Right atrium auricular region (tissue), 2 donors: ENCODE measurements at places on chromosomes 3 and 15. TPM values are rescaled to one million over a fixed set of nuclear protein-coding genes. Genes with fewer than 3 reads are reported as not detected.

- no peak for DNase-seq
Measured at GRCh38 chr15:48681353-48681752, 35.8 kb upstream of the FBN1 start.

DNA sequence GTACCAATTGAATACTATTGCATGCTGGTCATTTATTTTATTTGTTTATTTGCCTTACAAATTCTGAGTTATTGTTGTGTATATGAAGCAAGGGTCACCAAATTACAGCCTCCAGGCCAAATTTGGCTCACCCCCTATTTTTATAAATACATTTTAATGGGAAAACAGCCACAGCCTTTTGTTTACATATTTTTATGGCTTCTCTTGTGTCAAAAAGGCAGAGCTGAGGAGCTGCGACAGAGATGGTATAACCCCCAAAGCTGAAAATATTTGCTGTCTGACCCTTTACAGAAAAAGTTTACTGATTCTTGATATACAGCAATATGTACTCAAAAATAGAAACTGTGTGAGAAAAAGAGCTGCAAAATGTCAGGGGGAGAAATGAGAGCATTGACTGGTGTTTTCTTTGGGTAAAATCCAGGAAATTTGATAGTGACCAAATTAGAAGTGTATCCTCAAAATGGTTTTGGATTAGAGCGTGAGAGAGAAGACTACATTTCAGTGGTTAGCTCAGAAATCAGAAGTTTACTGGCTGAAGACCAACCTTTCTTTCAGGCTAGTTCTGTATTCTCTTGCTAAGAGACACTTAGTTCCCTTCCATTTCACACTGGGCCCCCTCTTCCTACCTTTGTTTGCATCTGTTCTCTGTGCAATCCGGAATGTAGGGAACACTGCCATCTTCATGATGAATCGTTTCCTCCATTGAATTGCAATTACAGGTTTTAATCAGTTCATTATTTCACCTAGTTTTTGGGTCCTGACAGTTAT is 757.8 kb downstream of the AGBL1 start:
- no peak for DNase-seq

DNA sequence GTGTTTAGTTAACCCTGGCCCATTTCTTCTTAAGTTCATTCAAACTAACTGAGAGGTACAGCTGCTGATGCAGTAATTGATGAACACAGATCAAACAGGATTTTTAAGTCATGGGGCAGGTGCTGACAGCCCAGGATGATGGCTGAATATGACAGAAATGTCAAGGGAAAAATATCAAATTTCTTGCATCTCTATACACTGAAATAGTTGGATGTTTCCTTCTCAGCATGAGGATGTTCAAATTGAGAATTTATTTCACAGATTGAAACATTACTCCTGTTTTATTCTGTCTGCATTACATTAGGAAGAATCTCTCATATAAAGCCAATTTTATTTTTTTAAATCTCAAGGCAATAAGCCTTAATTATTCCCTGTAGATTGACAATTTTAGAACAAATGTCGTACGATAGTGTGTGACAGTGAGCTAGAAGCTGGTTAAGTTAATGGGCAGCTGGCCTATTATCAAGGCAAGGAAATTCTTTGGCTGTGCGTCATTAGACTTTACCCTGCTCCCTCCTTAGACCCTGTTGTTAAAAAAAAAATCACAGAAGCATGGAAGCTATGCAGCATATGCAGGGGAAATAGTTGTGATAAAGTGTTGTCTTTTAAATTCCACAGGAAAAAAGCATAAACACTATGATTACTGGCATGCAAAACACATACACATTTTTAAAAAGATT is 183.8 kb upstream of the KCNMB2 start:
- no peak for DNase-seq

GRCh38 chr15:87348746-87349145 is 907.8 kb downstream of the NTRK3 start:
- no peak for DNase-seq

- no peak for DNase-seq
Measured at GRCh38 chr15:57111002-57111401, 192.6 kb downstream of the TCF12 start.

DNA sequence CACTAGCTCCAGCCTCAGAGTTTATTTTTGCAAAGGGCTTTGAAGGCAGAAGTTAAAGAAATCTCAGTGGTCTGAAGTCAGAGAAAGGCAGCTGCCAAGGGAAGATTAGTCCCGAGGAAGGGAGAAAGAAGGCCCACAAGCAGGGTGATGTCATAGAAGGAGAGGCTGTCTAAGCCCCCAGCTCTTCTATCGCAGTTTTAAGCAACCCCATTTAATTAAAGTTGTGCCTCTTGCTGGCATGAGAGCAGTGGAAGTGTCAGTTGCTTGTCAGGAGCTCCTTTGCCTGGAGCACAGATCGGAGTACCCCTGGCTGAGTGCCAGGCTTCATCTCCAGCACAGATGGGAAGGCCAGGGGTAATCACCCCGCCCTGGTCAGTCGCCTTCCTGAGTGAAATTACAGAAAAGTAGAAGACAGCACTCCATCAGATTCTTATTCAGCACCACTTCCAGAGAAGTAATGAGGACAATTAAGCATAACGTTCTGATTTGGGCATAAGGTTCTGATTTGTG is 530.7 kb downstream of the EPHB1 start:
- no peak for DNase-seq

GRCh38 chr3:140467104-140467577 is 210.7 kb upstream of the TRIM42 start:
- no peak for DNase-seq

GRCh38 chr15:64897345-64897985 is 14.2 kb upstream of the ANKDD1A start:
- peak; percentile 87 for DNase-seq

DNA sequence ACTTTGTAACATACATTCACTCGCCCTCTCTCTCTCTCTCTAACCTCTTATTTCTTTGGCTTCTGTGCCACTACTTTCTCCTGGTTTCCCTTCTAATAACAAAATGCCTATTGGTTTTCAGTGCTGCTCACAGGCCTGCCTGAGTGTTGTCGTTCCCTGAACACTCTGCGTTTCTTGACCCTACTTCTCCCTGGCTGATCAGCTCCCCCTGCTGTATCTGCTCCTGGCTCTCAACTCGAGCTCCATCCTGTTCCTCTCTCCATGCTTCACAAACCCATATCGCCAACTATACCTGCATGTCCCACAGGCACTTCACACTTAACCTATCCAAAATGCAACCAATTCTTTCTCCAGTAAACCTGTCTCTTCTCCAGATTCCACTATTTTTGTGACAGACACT is 111.4 kb downstream of the OPA1 start:
- DNase-seq, result no peak

DNA sequence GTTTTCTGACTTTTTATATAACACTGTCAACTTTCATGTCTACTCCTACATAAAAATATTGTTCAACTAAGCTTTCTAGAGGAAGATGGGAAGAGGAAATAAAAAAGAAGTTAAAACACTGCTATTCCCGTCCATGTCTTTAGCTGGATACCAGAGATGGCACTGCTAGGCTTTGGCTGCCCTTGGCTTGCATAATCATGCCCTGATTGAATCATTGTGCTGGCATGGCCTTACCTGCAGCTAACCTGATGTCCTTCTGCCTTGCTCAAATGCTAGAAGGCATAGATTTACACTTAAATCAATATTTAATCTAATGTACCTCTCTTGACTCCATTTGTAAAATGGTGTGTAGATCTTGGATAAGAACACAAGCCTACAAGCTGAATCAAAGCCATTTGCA is 539.7 kb upstream of the IL12A start:
- no peak for DNase-seq

- no peak for DNase-seq
Measured at GRCh38 chr3:169871129-169871886, 1.6 kb upstream of the LRRC31 start.

GRCh38 chr15:98965597-98965996 is 42.0 kb downstream of the PGPEP1L start:
- DNase-seq, result no peak

DNA sequence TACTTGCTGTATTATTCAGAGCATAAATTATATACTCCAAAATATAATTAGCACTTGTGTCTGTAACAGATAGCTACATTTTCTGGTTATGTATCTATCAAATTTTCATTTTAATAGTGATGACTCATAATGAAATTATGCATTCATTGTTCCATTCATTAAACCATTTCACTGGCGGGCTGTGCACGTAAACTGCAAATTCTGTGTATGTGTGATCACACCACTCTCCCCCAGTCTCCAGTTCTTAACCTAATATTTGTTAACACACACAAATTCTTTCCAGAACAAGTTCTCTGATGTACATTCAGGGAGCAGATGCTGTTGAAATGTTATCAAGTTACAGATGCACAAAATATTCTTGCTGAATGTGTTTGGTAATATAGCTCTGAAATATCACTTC is 3.8 kb upstream of the KCNMB2 start:
- DNase-seq, result no peak

GRCh38 chr15:84828086-84828908 is 11.1 kb downstream of the ALPK3 start:
- no peak for DNase-seq

DNA sequence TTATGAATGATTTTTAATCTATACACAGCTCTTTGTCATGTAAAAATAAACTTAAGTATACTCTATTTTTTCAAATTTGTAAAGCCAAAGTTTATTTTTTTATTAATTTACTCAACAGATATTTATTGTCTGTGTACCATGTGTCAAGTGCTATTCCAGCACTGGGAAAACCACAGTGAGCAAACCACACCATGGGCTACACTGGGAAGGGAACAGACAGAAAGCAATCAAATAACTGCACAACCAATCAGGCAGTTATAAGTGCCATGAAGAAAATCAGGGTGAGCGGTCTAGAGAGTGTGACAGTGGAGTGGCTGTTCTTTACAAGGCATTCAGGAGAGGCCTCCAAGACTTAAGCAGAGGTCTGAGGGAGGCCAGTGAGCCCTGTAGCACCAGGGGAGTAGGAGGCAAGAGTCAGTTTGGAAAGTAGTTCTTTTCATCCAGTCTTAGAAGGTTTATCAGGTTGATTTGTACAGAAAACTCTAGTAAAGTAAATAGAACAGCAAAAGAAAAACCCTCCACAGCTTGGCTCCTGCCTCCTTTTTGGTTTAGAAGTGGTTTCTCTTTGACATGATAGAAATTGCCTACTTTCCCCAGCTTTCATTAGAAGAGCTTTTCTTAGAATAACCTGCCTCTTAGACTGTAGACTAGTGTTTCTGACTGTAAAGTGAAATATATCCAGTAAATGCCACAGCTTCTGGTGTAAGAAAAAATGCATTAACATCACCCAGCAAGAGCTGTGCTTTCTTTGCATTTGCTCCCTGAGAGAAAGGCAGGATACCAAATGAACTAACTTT is 13.7 kb downstream of the EIF2AK4 start:
- DNase-seq, result no peak

GRCh38 chr15:47157827-47158226 is 559.5 kb upstream of the SEMA6D start:
- DNase-seq, result no peak

DNA sequence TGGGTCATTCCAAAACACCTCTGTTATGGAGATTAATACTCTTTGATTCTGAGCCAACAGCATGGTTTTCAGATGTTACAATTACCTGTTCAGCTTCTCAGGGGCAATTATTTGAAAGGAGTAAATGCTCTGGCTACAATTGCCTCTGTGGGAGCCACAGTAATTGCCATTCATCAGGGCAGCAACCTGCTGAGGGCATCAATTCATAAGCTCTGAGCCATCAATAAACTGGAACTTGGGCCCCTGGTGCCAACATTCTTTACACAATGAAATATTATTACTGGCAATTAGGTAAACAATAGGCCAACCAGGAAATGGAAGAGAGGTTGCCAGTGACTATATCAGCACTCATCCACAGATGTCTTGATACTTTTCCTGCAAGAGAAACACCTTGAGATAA is 660.8 kb downstream of the MECOM start:
- DNase-seq, result no peak

- DNase-seq, result no peak
Measured at GRCh38 chr3:59601486-59601885, 551.7 kb upstream of the CFAP20DC start.

DNA sequence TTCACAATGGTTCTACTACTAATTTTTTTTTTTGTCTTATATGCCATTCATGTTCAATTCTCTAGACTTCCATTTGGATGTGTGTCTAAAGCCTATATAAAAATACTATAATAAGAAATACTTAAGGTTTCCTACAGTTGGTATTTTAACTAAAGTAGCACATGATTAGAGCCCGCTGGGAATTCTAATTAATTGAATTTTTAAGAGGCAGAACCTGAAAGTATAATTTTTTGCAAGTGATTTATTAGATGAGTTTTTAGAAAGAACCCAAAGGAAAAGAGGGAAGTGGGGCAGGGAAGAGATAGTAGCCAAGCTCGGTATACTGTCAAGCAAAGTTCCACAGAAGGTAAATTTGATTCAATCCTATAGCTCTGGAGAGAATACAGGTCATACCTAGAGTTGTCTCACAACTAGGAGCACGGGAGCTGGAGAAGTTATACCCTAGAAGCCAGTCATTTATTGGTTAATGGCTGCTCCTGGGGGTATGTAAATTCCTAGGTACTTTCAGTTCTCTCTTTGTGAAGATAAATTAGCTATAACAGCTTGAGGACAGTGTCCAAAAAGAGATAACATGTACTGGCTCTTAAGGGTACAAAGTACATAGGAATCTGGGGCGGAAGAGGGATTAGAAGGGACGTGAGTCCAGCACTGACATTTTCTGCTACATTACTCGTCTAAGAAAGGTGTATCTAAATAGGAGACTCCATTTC is 225.6 kb downstream of the CNTN6 start:
- no peak for DNase-seq

GRCh38 chr3:106249159-106249558 is 380.3 kb upstream of the CBLB start:
- DNase-seq, result no peak

DNA sequence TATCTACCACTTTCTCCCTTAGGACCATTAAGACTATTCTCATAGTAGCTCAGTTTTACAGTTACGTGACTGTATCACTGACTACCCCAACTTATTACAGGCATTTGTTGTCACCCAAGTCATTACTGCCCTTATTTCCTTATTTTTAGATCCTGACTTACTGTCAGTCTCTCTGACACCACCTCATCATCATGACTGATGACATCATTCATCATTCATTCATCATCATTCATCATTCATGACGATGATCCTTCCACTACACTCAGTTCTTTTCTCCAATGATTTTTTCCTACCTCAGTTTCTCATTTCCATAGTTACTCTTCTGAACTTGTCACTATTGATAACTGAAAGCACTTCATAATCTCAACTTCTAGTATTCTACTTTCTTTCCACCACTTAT is 83.8 kb downstream of the ADAM10 start:
- no peak for DNase-seq

The HYPK gene
- total RNA-seq, result 15.0 TPM

The ITIH1 gene
- total RNA-seq, result not detected

The SLC6A1 gene
- total RNA-seq, result 1.3 TPM

The USP19 gene
- total RNA-seq, result 58.7 TPM

The EIF4A2 gene
- 302 TPM for total RNA-seq

The CLPX gene
- 39.5 TPM for total RNA-seq

The P3H2 gene
- 5.4 TPM for total RNA-seq
